Fibroblast of skin of back (primary cell): ENCODE measurements at places on chromosomes 13 and 19.

GRCh38 chr13:74623761-74624160 is 489.6 kb upstream of the KLF12 start:
- no peak for DNase-seq

DNA sequence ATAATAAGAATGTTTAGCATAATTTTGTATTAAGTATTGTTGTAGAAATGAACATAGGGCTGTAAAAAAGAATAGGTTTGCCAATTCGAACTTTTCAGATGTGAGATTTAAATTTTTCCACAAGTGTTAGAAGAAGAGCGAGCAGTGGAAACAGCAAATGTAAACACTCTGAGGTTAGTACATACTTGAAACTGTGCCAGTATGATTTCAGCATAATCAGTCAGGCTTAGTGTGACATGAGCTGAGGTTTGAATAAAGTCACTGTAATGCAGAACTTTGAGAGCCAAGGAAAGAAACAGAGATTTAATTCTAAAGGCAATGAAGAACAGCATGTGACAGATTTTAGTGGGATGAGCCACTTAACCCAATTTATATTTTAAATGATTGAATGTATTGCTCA is 2166.4 kb downstream of the PCDH9 start:
- DNase-seq = no peak

DNA sequence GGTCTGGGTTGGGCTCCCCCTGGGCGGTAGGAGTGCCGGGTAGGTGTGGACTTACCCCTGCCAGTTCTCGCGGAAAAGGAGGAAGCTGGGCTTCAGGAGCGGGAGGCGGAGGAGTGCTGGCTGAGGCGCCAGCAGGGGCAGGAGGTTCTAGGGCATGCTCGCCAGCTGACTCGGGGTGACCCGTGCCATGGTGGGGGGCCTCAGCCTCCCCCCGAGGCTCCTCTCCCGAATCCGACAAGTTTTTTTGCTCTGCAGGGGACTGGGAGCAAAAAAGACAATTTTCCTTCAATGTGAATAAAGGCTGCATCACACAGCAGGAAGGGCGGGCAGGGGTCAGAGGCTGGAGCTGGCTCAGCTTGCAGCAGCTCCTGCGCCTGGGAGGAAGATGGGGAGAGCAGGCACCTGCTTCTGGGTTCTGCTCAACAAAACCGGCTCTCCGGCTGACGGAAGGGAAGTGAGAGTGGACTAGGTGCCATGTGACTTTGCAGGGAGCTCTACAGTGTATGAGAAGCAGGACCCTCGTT is 26.5 kb downstream of the RANBP3 start:
- DNase-seq = no peak

DNA sequence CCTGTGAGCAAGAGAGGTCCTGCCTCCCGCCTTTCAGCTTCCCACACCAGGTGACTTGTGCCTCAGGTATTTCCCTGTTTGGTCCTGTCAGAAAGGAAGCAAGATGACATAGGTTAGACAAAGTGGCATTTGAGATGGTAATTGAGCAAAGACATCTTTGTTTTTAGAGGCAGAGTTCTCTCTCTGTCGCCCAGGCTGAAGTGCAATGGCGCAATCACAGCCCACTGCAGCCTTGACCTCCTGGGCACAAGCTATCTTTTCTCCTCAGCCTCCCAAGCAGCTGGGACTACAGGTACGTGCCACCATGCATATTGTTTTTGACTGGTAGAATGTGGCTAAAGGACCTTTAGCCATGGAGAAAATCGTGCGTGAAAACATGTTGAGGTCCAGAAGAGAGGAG is 339.1 kb downstream of the FGF9 start:
- DNase-seq = no peak

- DNase-seq = no peak
Observed at GRCh38 chr13:77185721-77186120, 141.2 kb downstream of the MYCBP2 start.
